Ascending aorta (tissue), 2 donors: ENCODE measurements at places on chromosomes 1 and 21. TPM values are rescaled to one million over a fixed set of nuclear protein-coding genes. Genes with fewer than 3 reads are reported as not detected.

DNA sequence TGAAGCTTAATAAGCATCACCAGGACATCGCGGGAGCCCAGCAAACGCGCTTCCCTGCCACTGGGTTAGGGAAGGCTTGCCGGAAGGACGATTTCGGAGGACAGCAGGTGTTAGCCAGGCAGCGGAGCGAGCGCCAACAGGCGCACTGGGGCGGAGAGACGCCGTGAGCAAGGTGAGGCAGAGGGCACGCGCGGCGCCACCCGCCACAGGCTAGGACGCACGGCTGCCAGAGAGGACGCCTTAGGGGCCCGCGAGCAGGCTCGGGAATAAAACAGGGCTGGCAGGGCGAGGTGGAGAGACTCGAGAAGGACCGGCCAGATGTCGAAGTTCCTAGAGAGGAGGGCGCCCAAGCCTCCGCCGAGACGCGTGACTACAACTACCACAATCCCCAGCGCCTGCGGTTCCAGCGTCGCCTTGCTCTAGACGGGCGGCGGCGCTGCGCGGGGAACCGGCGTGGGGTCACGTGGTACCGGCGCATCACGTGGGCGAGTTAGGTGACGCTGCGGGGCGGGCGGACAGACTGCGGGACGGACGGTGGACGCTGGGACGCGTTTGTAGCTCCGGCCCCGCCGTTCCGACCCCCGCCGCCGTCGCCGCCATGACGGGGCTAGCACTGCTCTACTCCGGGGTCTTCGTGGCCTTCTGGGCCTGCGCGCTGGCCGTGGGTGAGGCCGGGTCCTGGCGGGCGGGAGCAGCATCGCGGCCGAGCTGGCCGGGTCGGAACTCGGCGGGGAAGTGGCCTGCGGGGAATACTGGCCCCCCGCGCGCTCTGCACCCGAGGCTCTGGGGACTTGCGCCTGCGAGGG is at the start of gene ATP6V0B:
Gene ATP6V0B, plus strand, starts transcription at position 518 of the 806 bp plus-strand sequence. Its CDS starts 81 bp downstream, at position 599.
- DNase-seq, result peak; percentile 97

- DNase-seq, result no peak
Measured at GRCh38 chr1:54499360-54500106, 48.5 kb upstream of the ACOT11 start.

- no peak for DNase-seq
Measured at GRCh38 chr1:182002570-182002969, 58.9 kb downstream of the ZNF648 start.

UBL4B gene
- not detected for total RNA-seq

CNKSR1 gene
- total RNA-seq, result not detected

HFM1 gene
- 0.32 TPM for total RNA-seq

- DNase-seq, result no peak
Measured at GRCh38 chr1:11335417-11336056, 62.5 kb downstream of the UBIAD1 start.

- peak; percentile 12 for DNase-seq
Measured at GRCh38 chr1:147292631-147293251, 50.3 kb downstream of the CHD1L start.

KDF1 gene
- not detected for total RNA-seq

DNM3 gene
- 9.6 TPM for total RNA-seq

FMOD gene
- total RNA-seq, result 92.3 TPM

- DNase-seq, result no peak
Measured at GRCh38 chr1:234505769-234506102, 26.8 kb upstream of the TARBP1 start.

IGSF21 gene
- total RNA-seq, result 2.4 TPM

DNA sequence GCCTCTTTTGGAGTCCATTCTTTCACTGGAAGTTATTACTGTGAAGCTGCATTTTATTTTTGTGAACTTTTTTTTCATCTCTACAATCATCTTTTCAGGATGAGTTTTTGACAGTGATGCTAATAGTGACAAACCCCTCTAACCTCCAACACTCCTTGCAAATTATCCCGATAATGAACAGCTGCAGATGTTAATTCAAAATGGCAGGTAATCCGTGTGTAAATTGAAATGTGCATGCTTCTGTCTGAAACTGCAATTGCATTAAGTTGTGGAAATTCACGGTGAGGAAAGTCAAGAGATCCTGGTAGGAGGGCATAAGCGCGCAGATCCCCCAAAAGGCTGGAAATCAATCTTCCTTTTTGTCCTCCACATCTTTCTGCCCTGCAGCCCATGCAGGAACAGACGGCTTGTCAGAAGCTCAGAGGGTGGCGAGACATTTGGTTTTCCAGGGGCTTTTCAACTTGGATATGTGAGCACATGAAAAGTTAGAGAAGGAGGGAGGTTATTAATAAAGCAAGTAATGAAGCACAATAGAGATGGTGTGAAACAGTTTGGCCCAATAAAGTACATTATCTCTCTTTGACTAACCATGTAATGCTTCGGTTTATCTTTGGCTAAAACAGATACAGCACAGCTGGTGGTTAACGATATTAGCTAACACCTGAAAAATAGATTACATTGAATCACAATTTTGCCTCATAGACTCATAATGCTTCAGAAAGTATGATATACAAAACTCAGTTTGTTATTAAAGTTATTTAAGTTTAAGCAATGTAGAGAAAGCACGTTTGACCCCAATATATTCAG is 143.5 kb upstream of the COA6 start:
- DNase-seq, result no peak

GRCh38 chr1:88169139-88169538 is 514.9 kb upstream of the PKN2 start:
- no peak for DNase-seq

GRCh38 chr21:31326522-31327242 is 17.4 kb downstream of the TIAM1 start:
- DNase-seq, result no peak

GRCh38 chr1:39940253-39940652 is 14.7 kb upstream of the MFSD2A start:
- no peak for DNase-seq

DNA sequence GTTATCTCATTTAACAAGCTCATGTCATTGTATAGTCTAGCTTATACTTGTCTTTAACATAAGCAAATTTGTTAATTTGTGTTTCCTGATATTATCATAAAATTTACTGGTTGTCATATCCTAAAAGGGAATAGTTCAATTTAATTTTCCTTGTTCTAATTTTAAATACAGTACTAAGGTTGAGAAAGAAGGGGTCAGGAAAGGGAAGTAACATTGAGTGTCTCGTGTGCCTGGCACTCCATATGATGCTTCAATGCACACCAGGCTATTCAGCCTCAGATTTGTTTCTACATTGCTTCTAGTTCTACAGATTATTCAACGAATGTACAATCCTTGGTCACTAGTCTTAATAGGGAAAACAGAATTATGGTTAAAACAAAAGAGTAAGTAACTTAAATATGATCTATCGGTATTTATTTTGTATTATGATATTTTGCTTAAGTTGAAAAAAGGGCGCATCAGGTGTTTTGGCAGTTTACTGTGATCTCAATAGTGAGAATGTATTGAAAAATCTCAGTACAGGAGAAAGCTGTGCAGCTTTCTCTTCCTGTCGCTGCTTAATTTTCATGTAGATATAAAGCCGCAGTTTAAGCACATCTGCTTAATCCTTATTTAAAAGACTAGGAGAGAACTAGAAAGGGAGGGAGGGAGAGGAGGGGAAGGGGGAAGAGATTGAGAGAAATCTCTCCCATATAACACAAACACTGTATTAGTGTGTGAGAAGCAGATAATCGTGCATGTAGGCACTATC is 13.0 kb downstream of the PTPRC start:
- no peak for DNase-seq

DNA sequence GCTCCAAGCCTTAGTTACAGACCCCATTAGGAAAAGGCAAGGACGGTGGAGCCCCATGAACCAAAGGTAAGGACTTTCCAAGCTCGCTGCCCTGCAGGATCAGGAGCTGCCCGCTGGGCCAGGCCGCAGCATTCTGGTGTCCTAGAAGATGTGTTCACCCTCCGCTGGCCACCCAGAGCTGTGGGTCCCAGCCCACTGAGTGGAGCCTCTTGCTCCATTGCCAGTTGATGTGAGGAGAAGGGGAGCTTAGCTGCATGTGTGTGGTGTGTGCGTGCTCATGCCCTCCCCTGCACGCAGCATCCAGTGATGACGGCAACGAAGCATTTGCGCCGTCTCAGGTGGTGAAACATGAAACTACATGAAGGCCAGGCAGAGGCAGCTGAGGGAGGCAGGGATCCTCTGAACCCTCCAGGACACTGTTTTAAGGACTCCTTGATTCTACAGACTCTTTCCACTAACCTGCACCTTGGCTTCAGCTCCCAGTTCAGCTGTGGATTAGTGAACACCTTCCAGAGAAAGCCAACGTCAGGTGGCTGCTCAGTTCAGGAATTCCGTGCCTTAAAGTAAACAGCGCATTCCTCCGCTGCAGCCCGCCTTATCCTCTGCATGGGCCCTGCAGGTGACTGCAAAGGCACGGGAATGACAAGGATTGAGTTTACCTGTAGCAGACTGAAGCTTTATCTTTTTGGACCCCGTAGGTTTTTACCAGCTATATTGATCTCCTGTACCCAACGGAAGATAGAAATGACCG is 48.7 kb downstream of the SMYD2 start:
- no peak for DNase-seq

LEMD1 gene
- total RNA-seq, result not detected

- no peak for DNase-seq
Measured at GRCh38 chr1:219227360-219228057, 53.8 kb downstream of the LYPLAL1 start.

PLA2G2E gene
- not detected for total RNA-seq

DNA sequence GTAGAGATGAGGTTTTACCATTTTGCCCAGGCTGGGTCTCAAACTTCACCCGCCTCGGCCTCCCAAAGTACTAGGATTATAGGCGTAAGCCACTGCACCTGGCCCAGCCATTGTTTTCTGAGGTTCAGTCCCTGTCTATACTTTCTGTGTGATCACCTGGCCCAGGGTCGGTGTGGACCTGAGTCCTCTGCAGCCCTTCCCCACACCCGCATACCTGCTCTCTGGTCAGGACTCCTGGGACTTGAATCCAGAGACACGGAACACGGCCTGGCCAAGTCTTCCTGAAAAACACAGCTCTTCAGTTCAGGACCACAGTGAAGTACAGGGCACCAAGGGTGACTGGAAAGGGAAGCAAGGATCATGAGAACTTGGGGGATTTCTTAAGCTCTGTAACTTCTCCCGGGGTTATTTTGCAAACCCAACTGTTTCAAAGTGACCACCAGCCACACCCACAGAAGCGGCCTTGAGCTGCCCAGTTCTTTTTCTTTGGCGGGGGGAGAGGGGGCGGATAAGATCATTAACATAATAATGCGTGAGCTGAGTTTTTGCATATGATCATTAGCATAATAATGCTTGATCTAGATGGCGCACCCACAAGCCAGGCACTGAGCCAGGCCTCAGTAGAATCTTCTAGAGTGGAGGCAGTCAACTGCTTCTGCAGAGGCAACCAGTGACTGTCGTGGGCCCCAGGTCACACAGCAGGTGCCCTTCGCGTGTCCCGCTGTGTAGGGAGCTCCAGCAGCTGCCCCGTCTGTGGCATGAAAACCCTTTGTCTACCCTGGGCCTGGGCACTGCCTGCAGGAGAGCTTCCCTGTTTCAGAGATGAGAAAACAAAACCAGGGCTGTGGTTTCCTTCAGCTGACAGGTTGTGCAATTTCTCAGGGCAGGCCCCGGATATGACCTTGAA is 1.7 kb upstream of the NADK start:
- peak; percentile 40 for DNase-seq

LRRIQ3 gene
- total RNA-seq, result not detected
